ENCODE measurements at places on chromosomes 2 and 18.
A peak's percentile ranks its signal among the peaks of the same experiment; 100 is the strongest.

- peak; percentile 61 for DNase-seq
These were observed 14.9 kb upstream of the CNNM3 start for GRCh38 chr2:96801005-96801785.

GRCh38 chr2:25276569-25277465 is 64.9 kb downstream of the DNMT3A start:
- peak; percentile 67 for DNase-seq

DNA sequence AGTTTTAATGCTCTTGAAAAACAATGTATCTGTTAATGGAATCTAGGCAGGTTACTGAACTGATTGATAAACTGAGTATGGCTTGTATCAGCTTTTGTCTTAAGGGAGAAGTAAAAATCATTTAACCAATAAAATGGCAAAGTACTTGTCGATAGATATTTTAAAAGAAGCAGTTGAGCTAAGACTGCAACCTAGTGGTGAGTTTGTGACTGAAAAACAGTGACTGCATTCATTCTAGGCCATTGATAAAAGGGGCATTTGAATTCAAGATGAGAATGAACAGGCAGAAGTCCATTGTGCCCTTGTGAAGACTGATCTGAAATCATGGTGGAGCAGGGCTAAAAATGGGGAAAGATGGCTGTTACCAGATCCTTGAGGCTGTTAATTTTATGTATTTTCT is 59.4 kb upstream of the MSTN start:
- DNase-seq, result no peak

DNA sequence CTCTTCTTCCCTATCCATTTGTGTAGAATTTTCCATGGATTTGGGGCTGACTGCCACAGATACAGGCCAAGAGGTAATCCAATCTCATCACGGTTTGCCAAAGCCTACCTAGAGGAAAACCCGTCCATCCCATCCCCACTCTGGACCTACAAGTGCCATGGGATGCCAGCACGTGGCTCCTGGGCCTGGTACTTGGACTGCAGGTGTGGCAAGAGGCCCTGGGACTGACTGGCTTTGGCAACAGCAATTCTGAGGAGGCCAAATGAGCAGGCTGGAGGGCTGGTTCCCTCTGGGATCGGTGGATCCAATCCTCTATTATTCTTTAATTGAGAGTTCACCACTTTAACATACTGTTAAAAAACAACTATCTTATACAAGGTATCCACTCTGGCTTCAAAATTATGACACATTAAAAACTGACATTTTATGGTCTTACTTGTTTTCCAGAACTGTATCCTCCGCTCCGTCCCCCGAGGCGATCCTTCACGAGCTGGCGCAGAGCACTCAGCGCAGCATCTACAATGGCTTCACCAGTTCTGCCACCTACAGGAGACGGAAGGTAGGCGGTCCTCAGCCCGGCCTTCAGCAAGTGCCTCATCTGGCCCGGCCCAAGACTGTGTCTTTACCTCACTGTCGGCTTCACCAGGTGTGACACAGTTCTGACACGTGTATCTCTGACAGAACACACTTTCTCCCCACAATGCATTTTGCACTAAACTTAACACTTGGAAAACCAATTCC is 19.8 kb downstream of the PDIA6 start:
- no peak for DNase-seq

GRCh38 chr2:73984203-73984921 is at the start of gene TET3:
TSS of gene TET3 (plus strand) at chr2:73984910. CDS start at chr2:73986404, 1,494 bp downstream.
- DNase-seq, result no peak

GRCh38 chr2:173982918-173983317 is 17.7 kb upstream of the SP3 start:
- no peak for DNase-seq

DNA sequence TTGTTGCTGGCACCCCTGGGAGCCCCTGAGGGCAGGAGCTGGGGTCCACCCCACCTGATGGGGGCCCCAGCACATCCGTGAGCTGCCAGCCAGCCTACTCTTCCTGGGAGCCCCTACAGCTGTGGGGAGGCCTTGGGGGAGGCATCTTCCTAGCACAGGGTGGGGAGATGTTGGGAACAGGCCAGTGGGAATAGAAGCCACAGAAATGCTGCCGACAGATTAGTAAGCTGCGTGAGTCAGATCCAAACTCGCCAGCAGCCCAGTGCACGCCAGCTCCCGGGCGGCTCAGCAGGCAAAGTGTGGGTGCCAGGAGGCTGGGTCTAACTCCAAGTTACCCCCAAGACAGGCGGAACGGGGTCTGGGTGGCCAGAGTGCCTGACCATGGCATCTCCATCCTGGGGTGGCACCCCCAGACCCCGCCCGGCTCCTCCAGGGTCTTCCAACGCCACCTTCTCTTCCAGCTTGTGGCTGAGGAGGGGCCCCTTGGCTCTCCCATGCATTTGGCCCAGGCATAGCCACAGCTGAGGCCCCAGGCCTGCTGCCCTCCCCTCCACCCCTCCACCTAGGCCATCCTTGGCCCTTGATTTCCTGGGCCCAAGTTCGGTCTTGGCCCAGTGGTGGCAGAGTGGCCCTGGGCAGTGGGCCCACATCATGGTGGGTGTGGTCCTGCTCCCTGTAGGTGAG is 15.3 kb downstream of the CROCC2 start:
- DNase-seq, result no peak

- no peak for DNase-seq
These were observed 632.5 kb downstream of the SUCLG1 start for GRCh38 chr2:83826577-83826976.

DNA sequence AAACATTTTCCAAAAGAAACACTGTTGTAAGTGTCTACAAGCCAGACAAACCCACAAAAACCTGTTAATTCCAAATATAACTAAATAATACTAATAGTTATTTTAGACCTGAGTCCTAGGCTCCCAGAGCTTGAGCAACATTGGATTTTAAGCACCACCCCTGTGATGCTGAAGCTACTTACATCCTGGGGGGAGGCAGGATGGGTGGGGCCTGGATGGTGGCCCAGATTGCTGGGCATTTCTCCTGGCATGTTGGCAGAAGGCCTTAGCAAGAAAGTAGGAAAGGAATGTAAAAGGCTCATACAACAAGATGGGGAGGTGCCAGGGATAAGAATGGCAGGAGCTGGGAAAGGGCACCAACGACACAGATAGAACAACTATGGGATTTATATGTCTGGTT is 50.7 kb upstream of the OTX1 start:
- DNase-seq, result no peak

Measured in activated T-helper 1 cell treated with anti-CD3 and anti-CD28 coated beads, Interleukin-2, amount 50 U/mL, for 16 hours (primary cell).